ENCODE measurements at places on chromosomes 12 and 14. TPM values are rescaled to one million over a fixed set of nuclear protein-coding genes. Genes with fewer than 3 reads are reported as not detected.

DNA sequence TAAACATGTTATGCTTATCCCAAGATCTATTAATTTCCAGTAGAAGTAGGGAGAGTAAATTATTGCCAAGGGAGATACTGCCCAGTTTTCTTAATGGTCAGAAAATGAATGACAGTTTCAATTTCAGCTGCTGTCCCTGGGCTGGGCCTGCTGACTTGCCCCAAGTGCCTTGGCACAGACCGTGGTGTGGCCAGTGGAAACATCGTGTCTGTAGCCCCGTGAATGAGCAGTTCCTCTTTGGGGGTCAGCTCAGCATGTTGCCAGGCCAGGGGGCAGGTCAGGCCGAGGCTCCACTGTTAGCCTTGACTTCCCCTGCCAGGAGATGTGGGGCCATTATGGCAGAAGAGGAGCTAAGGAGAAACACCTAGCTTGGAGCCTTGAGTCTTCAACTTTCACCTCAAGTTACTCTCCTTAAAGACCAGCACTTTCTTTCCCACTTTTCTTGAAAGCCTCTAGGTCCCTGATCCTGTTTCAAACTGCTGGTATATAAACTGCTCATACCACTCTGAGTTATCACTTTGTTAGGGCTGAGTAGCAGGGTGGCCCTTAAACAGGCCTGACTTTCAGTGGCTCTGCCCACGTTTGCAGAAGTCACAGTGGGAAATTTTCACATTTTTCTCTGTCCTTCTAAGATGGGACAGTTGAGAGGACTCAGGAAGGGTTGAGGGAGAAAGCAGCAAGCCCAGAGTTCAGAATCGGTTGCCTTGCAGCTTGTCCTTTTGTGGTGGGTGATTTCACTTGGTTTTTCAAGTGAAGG, 73.2 kb downstream of the SUSD6 start:
- no peak for DNase-seq

DNA sequence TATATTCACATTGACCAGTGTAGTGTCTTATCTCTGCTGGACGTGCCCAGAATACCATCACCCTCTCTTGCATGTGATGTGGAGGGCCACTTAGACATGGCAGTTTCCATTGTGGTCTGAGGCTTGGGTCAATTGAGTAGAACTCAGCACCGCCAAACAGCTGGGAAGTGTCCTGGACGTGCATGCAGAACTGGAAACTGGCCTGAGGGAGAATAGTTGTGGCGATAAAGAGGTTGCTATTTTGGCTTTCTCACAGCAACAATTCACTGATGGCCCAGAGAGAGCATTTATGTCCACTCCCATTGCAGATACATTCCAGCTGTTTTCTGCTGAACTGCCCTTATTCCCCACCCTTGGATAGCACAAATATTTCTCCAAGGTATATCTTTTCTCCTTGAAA, 210.1 kb upstream of the DAAM1 start:
- no peak for DNase-seq

DNA sequence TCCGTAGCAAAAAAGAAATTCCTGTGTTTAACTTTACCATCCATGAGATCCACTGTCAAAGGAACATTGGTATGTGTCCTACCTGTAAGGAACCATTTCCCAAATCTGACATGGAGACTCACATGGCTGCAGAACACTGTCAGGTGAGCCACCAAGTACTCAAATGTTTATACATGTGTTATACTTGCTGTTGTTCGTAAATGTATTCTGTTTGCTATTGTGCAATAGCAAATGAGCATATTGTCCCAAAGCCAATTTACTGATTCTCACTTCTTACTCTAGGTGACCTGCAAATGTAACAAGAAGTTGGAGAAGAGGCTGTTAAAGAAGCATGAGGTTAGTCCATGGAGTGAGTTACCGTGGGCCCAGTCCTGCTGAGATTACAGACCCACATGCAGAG, 9.4 kb downstream of the TRAFD1 start:
- DNase-seq, result no peak

DNA sequence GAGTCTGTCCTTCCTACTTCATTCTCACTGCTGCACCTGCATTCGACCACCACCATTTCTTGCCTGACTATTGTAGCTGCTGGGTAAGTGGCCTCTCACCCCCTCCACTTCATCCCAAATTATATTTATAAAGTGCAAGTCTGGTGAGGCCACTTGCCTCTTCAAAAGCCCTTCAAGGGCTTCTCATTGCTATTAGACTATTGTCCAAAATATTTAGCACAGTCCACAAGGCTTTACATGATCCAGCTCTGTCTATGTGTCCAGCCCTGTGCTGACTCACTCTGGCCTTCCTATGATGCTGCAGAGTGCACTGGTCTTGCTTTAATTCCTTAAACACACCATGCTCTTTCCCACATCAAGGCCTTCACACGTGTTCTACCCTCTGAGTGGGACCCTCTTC, 46.0 kb downstream of the PAH start:
- no peak for DNase-seq

DNA sequence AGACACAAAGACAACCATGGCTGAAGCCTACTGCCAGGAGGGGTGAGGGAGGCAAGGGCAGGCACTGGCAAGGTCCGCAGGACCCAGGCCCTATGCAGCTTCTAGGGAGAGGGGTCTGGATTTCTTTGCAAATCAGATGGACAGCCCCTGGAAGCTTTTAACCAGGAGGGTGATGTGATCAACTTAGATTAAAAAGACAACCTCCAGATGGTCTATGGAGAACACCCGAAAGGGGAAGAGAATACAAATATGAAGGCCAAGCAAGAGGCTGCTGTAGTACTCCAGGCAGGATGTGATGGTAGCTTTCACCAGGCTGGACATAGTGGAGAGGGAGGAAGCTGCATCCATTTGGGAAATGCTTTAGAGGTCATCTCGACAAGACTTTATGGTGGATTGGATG, 83.3 kb upstream of the TSPAN11 start:
- DNase-seq, result no peak

DNA sequence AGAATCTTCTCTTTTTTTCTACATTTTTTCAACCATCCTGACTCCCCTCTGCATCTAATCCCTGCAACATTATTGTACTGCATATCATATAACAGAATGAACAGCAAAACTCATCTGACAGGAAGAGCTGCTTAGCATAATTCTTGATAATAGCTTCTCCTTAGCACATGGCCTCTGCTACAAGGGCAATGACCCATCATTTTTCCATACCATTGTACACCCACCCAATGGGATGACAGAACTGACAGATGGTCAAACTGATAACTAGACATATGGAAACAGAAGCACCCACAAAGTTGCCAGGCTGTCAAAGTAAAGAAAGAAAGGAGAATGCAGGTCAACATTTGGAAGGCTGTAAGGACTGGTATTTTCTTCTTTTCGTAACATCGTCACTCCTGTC, 390.4 kb upstream of the USP15 start:
- no peak for DNase-seq

STXBP6 gene
- total RNA-seq, result 6.3 TPM

GRCh38 chr12:123132951-123133619, 17.8 kb downstream of the PITPNM2 start:
- DNase-seq, result no peak

- no peak for DNase-seq
Measured at GRCh38 chr12:130710733-130711080, 5.4 kb downstream of the RIMBP2 start.

Data from cerebellum (tissue), 4 donors.